ENCODE measurements at places on chromosomes 5 and 9.

GRCh38 chr5:96321345-96321744 is 111.7 kb downstream of the PCSK1 start:
- DNase-seq = no peak

DNA sequence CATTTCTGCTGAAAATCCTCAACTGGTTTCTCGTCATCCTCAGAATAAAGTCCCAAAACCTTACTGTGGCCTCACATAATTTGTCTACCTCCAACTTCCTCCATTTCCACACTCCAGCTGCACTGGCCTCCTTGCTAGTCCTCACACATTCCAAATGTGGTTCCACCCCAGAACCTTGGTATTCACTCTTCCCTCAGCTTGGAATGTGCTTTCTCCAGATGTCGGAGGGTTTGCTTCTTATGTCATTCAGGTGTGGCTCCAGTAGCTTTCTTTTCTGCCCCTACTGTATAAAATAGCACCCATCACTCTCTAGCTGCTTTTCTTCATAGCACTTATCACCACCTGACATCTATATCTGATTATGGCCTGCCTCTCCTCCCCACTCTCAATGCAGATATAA is 102.5 kb upstream of the IFNK start:
- no peak for DNase-seq

DNA sequence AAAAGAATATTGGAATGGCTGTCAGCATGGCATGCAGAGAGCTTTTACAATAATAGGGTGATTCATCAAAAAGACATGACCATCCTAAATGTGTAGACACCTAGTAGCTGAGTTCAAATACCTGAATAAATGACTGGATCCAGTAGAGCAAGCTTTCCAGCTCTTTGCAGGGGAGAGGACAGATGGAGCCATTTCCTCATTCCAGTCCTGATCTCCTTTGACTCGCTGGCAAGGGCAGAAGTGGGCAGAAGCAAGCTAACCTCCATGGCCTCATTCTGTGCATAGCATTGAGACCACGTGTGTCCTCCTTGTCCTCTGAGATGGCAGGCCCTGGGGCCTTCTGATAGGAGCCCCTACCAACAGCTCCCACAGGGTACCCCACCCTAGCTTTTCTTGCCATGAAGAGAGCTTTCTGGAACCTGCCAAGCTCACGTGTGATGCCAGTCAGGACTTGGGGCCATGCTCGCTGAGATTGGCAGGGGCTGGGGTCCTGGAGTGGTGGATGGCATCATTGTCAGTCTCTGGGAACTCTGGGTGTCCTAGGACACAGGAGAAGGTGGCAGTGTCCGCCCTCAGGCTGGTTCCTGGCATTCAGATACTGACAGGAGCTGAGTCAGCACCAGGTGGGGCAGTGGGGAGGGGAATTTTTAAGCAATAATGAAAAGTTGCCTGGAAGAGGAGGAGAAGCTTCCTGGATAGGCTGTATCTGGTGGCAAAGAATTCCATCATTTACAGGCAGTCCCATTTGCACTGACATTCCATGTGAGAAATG is 33.6 kb downstream of the WWC1 start:
- no peak for DNase-seq

DNA sequence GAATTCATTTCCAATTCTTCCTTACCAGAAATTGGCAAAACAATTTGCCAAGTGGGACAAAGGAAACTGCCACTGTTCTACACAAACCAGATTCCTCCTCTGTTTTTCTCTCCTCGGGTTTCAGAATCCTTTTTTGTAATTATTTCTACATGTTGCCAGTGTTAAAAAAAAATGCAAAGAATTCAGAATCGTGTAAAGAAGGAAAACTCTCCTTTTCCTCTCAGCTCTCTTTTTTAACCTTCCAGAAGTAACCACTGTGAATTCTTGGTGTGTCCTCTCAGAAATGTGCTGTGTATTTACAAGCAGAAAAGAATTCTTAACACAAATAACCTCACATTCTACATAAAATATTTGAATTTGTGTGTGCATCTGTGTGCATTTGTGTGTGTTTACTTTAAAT is 224.6 kb downstream of the DRD1 start:
- DNase-seq = no peak

GRCh38 chr5:36685631-36686288 is 79.4 kb downstream of the SLC1A3 start:
- DNase-seq = no peak

DNA sequence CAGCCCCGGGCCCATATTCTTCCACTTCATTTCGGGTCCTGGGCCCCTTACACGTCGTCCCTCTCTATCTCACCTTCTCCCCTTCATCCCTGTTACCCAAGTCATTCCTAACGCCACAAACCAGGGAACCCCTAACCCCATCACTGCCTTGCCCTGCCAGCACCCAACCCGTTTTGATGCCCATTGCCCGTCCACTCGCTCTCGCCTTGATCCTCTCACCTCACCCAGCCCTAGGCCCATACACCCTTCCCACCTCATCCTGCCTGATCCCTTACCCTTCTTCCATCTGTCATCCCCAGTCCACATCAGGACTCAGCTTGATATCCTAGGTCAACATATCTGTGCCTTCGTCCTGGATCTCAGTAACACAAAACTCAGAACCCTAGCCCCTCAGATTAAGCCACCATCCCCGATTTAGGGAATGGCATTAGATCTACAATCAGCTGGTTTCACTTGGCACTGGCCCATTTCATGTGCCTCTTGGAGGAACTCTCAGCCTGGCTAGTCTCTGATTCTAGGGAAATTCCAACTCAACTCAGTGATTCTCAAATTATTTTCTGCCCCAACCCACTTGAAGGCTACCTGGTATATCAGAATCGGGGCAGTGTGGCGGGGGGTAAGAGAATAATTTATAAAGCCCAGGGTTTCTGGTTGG is 489 bp downstream of the CHMP5 start:
- DNase-seq = no peak
